ENCODE measurements at places on chromosomes 4 and X.

DNA sequence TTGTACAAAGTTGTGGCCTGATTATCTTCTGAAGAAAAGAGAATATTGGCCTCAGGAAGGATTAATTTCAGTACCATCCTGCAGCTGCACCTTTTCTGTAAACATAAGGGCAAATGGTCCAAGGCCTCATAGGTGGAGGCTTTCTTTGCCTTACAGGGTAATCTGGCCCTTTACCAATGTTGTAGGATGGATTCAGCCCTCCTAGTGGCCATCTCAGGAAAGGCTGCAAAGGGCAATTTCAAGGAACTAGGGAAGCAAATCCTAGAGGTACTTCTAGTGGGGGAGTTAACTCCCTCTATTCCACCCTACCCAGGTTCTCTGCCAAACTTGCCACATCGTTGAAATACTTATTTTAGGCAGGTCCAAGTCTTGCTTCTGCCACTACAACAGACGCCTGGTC lies 57.6 kb downstream of the UGT2B11 start:
- no peak for DNase-seq

GRCh38 chr4:182231080-182231479 lies 12.1 kb upstream of the TENM3 start:
- DNase-seq, result no peak

GRCh38 chr4:55032788-55033187 lies 92.6 kb downstream of the KDR start:
- no peak for DNase-seq

DNA sequence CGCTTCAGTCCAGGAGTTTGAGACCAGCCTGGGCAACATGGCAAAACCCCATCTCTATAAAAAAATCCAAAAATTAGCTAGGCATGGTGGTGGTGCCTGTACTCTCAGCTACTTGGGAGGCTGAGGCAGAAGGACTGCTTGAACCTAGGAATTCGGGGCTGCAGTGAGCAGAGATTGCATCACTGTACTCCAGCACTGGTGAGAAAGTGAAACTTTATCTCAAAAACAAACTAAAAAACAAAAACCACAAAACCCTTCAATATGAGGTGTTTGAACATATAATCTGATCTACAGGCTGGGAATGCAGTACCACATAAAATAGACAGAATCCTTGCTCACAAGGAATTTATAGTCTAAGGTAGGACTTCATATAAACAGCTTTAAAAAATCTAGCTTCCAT lies 103.9 kb downstream of the PDS5A start:
- DNase-seq, result no peak

- no peak for DNase-seq
Observed at GRCh38 chrX:84182516-84182915, 5.5 kb downstream of the RPS6KA6 start.

DNA sequence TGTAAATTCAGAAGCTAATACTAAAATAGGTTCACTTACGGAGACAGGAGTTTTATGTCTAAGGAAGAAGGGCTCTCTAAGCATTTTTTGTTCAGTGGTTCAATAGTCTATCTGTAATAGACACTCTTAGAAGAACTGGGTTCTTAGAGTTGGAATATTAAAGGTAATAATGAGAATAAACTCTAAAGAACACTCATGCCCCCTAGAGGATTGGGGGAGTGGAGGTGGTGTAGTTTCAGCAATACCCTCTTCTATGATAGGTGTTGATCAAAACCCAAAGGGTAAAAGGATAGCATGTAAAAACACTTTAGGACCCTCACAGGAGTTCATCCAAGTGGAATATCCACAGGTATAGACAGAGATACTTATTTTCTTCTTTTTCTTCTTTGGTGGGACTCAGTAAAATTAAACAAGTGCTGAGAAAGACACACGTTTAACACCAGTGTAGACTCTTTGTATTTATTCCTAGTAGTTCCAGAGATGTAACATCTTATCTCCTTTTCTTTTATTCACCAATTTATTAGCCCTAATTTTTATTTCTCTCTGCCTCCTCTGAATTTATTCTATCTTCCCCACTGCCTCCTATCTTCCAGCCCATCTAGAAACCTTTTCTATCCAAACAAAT lies 25.7 kb upstream of the MND1 start:
- no peak for DNase-seq

GRCh38 chr4:76779740-76780459 lies 118.0 kb downstream of the SOWAHB start:
- DNase-seq, result no peak

- no peak for DNase-seq
Observed at GRCh38 chrX:77731821-77732419, 54.1 kb downstream of the ATRX start.

DNA sequence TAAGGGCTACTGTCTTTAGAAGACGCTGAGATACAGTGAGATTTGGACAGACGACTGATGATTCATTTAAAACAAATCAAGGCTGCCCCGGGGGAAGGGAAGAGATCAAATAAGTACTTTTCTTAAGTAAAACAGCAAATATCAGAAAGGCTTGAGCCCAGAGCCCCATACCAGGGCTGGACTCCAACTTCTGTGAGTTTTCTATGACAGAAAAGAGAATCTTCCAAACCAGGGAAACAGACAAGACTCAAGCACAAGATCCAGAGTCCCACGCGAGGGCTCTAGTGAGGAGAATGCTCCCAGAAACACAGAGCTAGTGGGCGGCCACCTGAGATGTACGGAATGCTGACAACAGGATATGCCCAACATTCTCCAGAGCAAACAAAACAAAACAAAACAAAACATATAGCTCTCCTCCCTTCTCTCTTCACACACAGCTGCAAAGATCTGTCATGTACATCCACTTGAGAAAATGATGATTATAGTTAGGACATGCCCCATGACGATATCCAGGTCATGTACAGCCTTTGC lies 13.1 kb downstream of the ACSL1 start:
- no peak for DNase-seq

Data from GDM1 (cell line).